ENCODE measurements at places on chromosomes 11 and 22.

GRCh38 chr11:94018721-94019120 is 2.4 kb upstream of the HEPHL1 start:
- no peak for DNase-seq

GRCh38 chr11:128451652-128452470 is 135.5 kb downstream of the ETS1 start:
- DNase-seq = peak; percentile 95

DNA sequence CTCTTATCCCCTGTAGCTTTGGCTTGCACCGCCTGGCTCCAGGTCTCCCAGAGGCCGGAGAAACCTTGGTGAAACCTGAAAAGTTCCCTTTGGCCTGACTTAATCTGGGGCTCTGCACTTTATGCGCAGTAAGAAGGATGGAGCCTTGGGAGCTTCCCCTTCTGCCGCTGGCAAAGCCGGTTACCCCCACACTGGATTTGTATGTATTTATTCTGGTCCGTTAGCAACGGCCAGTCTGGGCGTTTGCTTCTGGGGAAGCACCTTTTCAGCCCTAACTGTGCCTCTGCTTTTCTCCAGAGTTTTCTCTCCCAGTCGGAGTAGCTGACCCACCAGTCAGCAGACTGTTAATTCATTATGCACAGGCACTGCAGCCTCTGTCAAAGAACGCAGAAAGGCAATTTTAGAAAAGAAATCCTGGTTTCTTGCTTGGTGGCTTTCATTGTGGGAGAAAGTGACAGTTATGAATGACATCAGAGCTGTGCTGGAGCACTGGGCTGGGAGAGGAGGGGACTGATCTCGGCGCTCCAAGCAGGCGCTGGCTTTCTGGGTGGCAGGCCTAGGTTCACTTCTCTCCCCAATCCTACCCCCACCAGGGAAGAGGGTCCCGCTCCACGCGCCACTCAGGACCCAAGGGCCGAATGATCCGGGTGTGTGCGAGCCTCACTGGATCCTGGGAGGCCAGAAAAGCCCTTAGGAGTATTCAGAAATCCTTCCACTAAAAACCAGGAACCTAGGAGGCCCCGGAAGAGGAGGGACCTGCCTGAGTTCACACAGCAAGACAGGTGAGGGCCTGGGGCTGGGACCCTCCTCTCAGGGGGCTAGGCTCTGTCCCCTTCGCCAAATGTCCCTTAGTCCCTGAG is 70.2 kb downstream of the RTL6 start:
- DNase-seq = no peak

DNA sequence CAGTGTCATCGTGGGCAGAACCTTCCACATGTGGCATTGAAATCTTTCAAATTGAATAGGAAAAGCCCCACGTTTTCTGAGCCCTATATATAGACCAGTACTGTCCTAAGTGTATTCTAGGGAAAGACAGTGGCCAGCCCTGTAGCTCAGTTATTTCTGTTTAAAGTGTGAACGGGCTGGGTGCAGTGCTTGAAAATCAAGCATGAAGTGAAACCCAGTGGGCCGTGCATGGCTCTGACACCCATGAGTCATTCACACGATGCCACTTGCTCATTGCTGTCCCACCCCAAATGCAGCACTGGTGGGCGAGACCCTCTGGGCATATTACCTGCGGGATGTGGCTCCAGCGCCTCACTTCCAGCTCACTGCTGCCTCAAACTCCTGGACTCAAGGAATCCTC is 29.8 kb upstream of the CCDC188 start:
- DNase-seq = no peak

DNA sequence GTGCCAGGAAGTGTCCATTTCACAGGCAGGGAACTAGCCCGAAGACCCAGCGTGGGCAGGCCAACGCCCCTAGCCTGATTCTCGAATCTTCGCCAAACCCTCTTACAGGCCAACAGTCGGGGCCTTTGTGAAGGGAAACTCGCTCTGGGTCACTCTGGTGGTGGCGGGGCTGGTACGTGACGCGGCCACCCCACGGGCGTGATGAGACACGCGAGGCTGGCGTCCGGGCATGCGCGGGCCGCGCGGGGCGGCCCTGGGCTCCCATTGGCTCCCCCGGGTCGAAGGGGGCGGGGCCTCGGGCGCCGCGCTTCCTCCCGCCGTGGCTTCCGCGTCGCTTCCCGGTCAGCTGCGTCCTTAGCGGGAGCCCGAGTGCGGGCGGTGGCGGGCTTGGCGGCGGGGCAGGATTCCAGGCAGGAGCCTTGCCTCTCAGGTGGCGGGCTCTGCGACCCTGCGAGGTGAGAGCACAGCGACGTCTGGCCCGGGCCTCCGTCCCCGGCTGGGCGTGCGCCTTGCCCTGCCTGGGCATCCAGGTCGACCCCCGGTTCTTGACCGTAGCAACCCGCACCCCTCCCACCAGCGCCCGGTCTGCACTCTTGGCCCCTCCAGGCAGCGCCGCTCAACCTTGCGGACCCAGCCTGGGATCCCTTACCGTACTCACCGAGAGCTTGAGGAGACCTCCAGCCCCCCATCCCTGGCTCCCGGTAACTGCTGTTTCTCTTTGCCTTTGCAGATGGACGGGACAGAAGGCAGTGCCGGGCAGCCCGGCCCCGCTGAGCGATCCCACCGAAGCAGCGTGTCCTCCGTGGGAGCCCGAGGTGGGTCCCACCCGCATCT is at the start of gene FRMD8:
FRMD8 (plus strand) TSS at position 331 of the 834 bp plus-strand sequence; CDS start at position 731, 400 bp downstream.
- DNase-seq = peak; percentile 80

- DNase-seq = no peak
Observed at GRCh38 chr22:43239956-43240355, 53.0 kb upstream of the TTLL12 start.

DNA sequence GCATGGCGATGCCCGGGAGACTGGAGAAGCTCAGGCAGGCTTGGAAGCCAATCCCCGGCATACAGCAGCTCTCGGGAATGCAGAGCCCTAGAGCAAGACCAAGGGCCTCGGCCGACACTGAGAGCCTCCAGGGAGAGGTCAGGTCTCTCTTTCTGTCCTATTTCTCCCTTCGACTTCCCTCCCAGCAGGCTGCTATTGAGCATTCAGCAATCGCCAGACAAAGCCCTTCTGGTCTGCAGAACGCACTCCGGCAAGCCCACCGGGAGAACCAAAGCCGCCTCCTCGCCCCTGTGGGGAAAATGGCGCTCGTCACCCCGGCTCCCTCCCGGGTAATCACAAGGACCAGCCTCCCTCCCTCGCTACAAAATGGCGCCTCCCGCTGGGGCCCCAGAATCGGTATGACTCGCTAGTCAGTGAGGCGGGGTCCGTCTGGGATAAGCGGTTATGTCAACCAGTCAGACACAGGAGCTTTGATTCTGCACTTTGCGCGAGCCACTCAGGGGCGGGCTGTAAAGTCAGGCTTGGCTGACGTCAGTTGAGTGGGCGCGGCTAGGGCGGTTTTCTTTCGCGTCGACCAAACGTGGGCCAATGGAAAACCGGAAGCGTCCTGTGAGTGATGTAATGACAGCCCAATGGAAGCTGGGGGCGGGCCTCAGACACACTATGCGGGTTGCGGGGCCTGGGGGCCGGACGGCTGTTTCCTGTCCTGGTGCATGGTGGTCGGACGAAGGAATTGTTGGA is at the start of gene ZNF143:
ZNF143 (plus strand) TSS at position 691 of the 741 bp plus-strand sequence. CDS start 10,297 bp downstream, outside the sequence.
- peak; percentile 96 for DNase-seq

GRCh38 chr11:106001304-106002012 is 20.6 kb downstream of the MSANTD4 start:
- no peak for DNase-seq

- no peak for DNase-seq
Observed at GRCh38 chr11:119573858-119574257, 150.9 kb upstream of the THY1 start.

GRCh38 chr11:115181538-115181937 is 322.7 kb downstream of the CADM1 start:
- DNase-seq = no peak

- no peak for DNase-seq
Observed at GRCh38 chr22:38491707-38492348, 14.3 kb downstream of the DDX17 start.

Measured in NCI-H510A treated with DMSO at 0.1 percent for 48 hours (cell line).